ENCODE measurements at places on chromosomes 5 and 9.

DNA sequence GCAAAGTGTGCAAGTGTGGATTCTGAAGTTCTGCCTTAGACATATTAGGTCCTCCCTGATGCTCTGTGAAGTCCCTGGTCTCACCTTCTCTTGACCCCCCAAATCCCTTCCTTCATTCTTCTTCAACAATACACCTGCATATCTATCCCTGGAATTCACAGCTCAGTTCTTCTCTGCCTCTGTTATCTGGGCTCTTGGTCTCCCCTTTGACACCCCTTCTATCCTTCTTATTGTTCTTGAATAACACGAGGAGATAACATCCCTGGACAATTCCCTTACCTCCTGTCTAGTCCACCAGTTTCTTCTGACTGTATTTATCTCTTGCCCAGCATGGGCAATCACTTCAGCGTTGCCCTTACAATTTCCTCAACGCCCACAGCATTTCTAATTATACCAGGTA, 104.8 kb upstream of the ATG10 start:
- no peak for DNase-seq

- peak; percentile 52 for DNase-seq
Measured at GRCh38 chr5:51388488-51389287, 5.4 kb downstream of the ISL1 start.

DNA sequence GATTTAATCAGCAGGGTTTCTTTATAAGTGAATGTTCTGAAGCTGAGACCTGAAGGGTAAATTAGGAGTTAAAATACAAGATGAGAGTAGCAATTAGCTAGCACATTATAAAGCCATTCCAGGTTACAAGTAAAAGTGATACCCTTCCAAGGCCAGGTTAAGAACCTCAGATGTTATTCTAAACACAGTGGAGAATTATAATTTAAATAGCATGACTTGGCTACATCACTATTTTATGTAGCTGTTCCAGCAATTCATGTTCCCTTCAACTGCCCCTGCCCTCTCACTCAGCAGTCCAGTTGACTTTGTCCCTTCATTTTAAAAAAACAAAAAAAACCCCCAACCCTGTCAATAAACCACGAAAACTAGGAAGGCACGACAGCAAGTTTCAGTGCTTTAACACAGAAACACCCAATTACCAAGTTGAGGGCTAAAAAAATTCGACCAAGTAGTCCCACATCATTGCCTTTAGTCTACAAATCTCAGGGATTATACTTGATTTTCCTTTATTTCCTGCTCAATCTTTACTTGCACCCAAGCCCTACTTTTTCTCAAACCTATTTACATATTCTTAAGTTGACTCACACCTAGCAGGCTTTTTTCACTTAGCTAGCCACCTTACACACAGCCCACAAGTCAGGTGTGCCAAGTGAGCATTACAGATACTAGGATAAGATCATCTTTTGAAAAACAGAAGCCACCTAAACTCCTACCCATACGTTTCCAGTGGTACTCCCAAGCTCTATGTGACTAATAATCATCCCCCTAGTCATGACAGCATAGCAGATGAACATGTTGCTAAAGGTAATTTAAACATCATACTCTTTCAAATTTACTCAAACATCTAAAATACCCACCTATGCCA, 3.4 kb downstream of the RPL37 start:
- DNase-seq = no peak

DNA sequence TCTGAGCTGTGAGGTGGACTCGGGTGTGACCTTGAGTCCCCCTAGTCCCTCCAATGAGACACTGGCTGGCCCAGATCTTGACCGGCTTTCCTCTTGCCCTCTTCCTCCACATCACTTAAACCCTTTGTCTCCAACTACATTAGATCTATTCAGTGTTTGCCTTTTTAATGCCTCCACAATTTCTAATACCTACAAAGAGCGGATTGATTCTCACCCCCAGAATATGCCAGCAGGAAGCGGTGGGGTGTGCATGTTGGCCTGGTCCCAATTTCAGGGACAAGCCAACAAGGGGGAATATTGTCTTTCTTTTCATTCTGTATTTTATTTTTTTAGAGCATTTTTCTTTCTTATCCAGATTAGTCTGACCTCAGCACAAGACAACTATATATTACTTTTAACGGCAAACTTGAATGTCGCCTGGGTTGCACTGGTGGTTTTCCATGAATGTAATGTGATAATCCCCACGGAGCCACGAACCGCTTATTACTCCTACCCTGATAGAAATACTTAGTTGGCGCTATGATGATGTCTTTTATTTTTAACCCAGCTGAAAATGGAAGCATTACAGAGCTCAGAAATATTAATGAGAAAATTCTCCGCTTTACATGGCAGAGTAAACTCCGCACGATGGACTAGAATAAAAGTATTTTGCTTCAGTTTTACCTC, 68.5 kb upstream of the MYO10 start:
- DNase-seq = no peak

GRCh38 chr5:135651156-135651555, 72.4 kb upstream of the CXCL14 start:
- no peak for DNase-seq

- DNase-seq = peak; percentile 29
Measured at GRCh38 chr5:152349683-152350526, 55.2 kb downstream of the NMUR2 start.

DNA sequence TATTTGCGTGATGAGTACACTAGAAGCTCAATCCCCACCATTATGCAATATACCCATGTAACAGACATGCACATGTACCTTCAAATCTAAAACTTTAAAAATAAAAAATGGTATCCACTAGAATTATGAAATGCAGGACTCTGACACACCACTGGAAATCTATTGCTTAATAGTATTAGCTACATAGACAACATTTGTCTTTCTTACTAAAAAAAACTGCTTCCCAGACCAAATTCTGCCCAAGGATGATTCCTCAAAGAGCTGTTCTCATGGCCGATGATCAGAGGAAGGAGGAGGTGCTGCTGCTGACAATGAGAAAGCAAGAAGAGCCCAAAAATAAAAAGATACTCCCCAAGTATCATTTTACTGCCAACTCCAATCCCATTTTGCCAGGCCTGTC, 67.2 kb downstream of the TTC39B start:
- DNase-seq = no peak

GRCh38 chr5:160318409-160318808, 6.0 kb upstream of the CCNJL start:
- DNase-seq = no peak

DNA sequence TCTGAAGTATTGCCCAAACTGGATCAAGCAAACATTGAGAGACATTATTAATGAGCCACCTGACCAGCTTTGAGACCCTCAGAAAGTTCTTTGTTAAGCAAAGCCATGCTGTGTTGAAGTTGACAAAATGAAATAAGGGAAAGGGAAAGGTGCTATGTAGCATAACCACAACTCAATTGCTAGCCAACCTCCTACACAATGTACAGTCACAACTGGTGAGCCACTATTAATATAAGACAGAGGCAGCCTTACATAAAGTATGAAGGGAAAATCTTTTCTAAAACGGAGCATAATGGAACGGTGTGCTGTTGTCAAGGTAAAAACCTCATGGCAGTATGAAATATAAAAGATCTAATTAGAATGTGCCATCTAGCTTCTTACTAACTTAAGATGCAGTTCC, 375.8 kb upstream of the ST8SIA4 start:
- DNase-seq = no peak

DNA sequence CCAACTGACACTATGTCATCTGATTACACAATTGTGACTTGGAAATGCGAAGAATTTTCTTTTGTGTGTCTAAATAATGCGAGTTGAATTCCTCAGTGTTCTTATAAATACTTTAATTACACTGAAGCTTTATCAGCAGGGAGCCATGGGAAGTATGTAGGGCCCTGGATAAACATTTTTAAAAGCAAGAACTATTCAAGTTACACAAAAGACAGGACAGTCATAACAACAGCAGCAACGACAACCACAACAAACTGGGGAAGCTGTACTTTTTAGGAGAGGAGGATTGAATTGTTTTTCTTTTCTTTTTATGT, 250.3 kb upstream of the ZNF608 start:
- no peak for DNase-seq

DNA sequence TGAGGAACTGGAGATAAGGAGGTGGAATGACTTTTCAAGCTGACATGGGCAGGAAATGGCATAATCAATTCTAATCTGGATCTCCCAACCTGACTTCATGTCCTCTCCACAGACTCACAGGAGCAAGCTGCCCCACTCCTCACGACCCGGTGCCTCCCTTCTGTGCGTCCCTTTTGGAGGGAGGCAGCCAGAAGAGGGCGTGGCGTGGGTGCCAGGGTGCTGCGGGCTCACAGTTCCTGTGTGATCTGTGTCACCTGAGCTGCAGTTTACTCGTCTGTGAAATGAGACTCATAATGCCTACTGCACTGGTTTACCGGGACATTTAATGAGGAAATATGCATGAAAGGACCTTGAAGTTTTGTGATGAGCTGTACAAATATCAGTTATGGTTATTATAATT, 207.4 kb downstream of the DAB2IP start:
- no peak for DNase-seq

DNA sequence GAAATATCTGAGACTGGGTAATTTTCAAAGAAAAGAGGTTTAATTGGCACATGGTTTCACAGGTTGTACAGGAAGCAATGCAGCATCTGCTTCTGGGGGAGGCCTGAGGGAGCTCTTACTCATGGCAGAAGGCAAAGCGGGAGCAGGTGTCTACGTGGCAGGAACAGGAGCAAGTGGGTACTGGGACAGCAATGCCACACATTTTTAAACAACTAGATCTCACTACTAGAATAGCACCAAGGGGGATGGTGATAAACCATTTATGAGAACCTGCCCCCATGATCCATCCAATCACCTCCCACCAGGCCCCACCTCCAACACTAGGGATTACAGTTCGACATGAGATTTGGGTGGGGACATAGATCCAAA, 47.6 kb upstream of the HOMER1 start:
- DNase-seq = no peak

- DNase-seq = no peak
Measured at GRCh38 chr5:152634586-152634985, 229.5 kb upstream of the NMUR2 start.

GRCh38 chr5:64506567-64507263, 900 bp downstream of the RGS7BP start:
- DNase-seq = no peak

- no peak for DNase-seq
Measured at GRCh38 chr5:5014586-5015235, 125.4 kb upstream of the ADAMTS16 start.

DNA sequence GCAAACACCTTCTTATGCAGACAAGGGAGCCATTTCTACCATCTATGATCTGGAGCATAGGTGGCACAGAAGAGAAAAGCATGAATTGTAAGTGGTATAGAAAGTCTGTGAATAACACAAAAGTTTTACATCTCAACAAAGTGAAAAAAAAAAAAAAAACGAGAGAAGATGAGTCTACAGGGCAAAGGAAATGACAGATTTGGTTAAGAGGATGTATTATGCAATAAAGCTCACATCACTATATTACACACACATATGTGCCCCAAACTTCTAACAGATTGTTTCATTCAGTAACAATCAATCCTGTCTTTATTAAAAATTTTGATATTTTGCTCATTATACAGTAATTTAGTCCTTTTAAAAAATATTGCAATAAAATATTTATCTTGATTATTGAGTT, 49.8 kb downstream of the CERT1 start:
- no peak for DNase-seq

- DNase-seq = no peak
Measured at GRCh38 chr9:119273984-119274665, 95.1 kb downstream of the BRINP1 start.

DNA sequence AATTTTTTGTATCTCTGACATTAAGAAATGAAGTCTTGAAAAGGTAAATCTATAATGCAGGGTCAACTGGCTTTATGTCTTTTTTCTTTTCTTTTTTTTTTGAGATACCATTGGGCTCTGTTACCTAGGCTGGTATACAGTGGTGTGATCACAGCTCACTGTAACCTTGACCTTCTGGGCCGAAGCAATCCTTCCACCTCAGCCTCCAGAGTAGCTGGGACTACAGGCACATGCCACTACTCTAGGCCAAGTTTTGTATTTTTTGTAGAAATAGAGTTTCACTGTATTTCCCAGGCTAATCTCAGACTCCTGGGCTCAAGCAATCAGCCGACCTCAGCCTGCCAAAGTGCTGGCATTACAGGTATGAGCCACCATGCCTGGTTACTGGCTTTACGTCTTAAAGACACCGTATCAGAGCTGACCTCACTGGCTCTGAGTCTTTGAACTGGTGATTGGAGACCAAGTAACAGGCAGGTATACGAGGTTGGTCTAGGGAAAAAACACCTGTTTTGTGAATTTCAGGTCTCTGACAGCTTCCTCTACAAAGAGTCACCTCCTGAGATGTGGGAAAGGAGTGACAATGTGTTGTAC, 70.4 kb upstream of the GPBP1 start:
- no peak for DNase-seq

DNA sequence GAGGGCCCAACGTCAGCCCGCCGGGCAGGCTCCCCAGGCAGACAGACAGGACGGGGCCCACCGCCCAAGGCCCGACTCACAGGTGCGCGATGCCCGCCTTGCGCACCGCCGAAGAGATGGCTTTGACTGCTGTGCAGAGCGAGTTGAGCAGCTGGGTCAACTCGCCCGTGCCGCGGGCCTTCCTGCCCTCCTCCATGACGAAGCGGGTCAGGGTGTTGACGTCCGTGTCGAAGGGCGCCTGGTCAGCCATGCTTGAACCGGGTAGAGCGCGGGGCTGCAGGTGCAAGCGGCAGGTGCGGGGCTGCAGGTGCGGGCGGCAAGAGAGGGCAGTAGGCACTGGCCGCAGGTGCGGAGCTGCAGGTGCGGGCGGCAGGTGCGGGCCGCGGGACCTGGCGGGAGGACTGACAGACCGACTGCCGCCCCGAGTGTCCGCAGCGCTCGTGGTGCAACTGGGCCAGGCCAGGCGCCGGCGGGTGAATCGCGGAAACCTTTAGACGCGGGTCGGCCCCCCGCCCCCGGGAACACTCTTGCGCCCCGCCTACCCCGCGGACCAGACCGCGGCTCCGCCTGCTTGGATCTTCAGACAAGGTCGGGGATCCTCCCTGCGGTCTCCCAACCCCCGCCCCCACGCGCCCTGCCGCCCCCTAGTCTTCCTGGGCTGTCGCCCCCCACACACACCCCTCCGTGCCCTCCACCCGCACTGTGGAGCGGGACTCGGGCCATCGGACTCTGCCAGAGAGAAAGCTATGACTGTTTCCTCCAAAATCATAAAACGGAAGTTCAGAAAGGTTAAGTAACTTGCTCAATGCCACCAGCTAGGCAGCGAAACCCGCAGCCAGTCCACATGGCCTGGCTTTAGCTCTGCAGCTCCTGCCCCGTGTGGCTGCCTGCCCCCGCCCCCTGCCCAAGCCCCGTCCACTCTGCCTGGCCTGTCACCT, at the start of gene FBP1:
Gene FBP1 (minus strand): TSS at position 458 of the 938 bp plus-strand sequence. CDS start 208 bp downstream, at position 250.
- DNase-seq = no peak

DNA sequence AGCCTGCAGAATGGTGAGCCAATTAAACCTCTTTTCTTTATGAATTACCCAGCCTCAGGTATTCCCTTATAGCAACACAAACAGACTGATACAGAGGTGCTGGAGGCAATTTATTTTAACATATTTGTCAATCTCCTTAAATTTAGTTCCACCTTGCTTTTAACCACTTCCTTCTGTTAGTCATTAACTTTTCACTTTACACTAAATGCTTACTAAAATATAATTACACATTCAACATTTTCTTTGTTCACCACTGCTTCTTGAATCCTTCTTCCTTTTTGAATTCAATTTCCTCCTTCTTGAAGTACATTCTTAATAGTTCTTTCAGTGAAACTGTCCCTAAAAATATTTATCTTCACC, 39.4 kb downstream of the LYRM7 start:
- no peak for DNase-seq

Data from BE2C (cell line).